ENCODE measurements at places on chromosomes 3 and 15.

DNA sequence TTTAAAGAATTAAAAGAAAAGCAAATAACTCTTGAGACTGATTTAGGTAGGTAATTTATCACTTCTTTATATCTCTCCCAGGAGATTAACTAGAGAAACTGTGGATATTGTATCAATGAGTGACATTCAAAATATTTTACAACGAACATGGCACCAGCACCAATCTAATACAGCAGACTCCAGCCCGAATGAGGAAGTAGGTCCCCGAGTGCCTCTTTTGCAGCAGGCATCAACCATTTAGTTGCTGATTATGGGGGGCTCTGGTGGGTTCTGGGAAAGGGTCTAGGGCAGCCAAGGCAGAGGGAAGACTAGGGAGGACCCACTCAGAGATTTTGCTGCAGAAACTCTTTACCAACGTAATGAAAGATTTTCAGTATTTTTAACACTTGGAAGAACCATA lies 31.7 kb upstream of the TTC14 start:
- no peak for DNase-seq

GRCh38 chr3:58874795-58875194 lies 175.0 kb downstream of the CFAP20DC start:
- DNase-seq, result no peak

DNA sequence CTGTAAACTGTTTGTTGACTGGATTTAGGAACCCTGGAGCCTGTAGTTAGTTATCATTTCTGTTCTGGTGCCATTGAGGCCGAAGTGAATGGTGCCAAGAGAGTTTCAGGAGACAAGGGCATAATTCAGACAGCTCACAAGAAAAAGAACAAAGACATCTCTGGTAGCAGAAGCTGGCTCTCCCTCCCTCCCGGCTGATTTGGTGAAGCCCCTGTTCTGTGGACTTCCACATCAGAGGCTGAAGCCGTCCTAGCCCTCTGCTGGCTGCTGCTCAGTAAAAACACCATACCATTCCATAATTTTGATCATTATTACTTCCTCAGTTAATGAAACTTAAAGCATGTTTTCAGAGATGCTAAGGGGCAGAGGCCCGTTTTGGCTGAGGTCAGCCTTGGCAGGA lies 381.2 kb upstream of the WNT5A start:
- no peak for DNase-seq

DNA sequence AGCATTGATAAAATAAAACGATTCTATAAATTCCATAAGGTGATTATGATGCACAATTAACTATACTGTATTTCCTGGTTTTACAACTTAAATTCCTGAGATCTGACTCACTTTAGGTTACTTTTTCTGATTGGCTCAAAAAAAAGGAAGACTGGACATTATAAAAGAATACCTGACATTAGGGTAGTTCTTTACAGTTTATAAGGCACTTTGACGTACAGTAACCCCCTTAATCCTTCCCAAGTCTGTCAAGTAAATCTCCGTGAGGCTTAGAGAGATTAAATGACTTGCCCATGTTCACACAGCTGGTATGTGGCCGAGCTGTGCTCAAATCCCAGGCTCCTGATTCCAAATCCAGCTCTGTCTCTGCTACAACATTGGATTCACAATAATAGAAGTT lies 1.0 kb upstream of the SLTM start:
- no peak for DNase-seq

- peak; percentile 85 for DNase-seq
These were observed at the start of gene UBA5 for GRCh38 chr3:132660052-132660810. UBA5 (plus strand) TSS chr3:132660329; CDS start chr3:132660538, 209 bp downstream.

DNA sequence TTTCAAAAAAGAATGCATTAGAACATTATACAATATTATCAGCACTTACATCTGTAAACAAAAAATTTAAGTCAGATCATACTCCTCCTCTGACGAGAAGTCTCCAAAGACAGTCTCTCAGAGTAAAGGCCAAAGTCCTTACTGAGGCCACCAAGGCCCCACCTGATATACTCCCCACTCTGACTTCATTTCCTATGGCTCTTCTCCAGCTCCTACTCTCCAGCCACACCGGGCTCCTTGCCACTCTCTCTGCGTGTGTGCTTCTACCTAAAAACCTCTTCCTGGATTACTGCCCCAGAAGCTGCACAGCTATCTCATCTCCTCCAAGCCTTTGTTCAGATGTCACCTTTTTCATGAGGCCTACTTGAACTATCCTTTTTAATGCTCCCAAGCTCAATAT lies 5.0 kb downstream of the DCP1A start:
- no peak for DNase-seq

- no peak for DNase-seq
These were observed 687.0 kb upstream of the NECTIN3 start for GRCh38 chr3:110384601-110385000.

DNA sequence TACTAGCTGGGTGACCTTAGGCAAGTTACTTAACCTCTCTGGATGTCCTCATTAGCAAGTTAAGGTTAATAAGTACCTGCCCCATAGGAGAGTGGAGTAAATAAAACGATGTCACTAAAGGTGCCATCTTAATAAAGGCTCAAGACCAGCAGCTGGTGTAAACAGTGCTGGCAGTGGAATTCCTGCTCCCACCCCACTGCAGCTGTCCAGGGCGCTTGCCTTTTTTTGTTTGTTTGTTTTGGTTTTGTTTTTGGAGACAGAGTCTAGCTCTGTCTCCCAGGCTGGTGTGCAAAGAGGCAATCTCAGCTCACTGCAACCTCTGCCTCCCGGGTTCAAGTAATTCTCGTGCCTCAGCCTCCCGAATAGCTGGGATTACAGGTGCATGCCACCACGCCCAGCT lies 28.9 kb downstream of the IDH3A start:
- no peak for DNase-seq

DNA sequence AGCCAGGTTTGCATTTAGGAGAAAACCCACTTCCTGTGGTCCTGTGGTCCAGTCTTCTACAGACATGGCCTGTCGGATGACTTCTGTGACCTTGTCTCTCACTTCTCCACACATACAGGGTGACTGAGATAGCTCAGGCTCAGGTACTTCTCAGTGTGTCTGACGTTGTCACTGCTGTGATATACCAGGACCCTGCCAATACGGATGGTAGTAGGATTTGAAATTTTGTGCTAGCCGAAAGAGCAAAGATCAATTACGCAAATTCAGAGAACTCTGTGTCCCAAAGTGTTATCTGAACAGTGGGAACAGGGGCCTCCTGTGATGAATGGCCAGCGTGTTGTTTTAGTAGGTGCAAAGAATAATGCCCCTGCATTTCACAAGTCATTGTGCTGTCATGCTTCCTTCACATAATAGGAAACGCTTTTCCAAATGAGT lies 128.9 kb downstream of the MCTP2 start:
- DNase-seq, result no peak

- no peak for DNase-seq
These were observed 95.8 kb upstream of the UMPS start for GRCh38 chr3:124634210-124635168.

DNA sequence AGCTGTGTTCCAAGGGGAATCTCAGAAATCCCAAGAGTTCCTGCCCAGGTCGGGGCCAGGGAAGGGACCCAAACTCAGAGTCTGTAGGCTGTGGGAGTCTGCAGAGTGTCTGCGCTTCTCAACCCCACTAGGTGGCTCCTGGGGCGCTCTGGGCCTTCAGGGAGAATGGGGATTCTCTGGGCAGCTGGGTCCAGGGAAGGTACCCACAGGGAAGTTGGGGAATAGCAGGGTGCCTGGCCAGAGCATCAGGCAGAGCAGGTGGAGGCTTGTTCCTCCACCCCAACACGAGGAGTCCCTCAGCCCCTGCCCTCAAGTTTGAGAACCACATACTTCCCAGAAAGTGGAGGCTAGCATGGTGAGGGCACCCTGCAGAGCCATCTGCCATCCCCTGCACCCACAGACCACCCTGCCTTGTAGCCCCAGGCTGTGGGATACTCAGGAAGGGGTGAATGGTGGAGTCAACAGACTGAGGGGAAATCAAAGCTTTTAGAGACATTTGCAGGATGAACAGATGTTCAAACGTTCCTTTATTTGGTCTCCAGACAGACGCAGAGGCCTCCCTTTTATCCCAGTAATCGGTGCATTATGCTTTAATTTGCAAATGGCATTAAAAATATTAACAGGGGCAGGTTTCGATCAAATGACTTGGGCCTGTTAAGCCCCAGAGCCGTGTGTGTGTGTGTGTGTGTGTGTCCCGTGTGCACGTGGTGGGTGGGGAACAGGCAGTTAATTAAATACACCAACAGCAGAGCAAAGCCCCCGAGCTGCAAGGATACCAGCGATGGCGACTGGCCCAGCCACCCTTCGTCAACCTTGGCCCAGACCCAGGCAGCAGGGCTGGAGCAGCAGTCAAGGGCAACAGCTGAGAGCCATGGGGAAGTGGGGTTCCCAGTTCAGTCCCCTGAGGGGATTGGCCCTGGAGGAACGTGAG lies 57.7 kb downstream of the DNAJB8 start:
- no peak for DNase-seq

- DNase-seq, result no peak
These were observed at the start of gene GPR62 for GRCh38 chr3:51955175-51955892. GPR62 (plus strand) TSS chr3:51955381; CDS start chr3:51955653, 272 bp downstream.

DNA sequence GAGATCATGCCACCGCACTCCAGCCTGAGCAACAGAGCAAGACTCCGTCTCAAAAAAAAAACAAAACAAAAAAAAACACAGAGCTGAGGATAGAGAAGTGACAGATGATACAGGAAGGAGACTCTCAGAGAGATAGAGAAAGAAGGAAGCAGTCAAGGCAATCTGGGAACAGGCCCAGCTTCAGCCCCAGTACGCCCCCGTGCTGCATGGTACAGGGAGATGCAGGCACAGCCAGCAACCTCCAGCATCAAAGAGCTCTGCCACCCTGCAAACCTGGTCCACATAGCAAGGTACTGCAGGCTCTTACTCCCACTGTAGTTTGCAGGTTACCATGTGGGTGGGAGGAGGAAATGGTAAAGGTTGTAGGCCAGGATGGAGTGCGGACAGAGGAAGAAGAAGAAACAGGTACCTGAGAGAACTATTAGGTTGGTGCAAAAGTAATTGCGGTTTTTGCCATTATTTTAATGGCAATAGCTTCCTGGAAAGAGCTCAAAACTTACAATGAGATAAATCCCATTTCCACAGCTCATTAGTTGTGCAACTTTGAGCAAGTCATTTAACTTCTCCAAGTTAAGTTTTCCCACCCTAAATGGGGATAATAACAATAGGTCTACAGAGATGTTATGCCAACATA lies 253.0 kb downstream of the ARRDC4 start:
- DNase-seq, result no peak

DNA sequence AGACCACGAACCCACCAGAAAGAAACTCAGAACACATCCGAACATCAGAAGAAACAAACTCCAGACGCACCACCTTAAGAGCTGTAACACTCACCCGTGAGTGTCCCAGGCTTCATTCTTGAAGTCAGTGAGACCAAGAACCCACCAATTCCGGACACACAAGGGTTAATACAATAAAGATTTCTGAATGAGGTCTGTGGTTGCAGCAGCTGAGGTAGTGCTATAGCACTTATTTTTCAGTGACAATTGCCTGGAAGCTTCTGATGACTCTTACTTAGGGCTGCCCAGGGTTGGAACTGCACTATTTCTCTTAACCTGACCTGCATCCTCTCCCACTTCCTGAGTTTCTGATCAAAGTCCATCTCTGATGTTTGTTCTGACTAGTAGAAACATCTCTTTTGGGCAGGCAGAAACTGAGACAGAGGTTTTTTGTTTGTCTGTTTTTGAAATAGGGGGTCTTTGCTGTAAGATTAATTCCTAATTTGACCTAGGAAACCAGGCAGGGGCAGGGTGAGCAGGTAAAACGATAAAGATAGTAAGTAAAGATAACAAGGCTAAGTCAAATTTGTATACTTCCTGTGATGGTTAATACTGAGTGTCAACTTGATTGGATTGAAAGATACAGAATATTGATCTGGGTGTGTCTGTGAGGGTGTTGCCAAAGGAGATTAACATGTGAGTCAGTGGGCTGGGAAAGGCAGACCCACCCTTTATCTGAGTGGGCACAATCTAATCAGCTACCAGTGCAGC lies 169.1 kb downstream of the GAP43 start:
- DNase-seq, result no peak
